Uterus (tissue), 4 donors: ENCODE measurements at places on chromosomes 6 and 20.
A peak's percentile ranks its signal among the peaks of the same experiment; 100 is the strongest.

GRCh38 chr6:123028263-123028662 lies 32.2 kb downstream of the CLVS2 start:
- peaks cover 6% of the 10 kb centered on the region for H3K4me1 ChIP-seq
- H3K36me3 ChIP-seq, result peaks cover 1% of the 10 kb centered on the region
- H3K27me3 ChIP-seq, result no peaks in the 10 kb centered on the region
- H3K27ac ChIP-seq, result no peak overlapping the region
- H3K4me3 ChIP-seq, result no peak overlapping the region

DNA sequence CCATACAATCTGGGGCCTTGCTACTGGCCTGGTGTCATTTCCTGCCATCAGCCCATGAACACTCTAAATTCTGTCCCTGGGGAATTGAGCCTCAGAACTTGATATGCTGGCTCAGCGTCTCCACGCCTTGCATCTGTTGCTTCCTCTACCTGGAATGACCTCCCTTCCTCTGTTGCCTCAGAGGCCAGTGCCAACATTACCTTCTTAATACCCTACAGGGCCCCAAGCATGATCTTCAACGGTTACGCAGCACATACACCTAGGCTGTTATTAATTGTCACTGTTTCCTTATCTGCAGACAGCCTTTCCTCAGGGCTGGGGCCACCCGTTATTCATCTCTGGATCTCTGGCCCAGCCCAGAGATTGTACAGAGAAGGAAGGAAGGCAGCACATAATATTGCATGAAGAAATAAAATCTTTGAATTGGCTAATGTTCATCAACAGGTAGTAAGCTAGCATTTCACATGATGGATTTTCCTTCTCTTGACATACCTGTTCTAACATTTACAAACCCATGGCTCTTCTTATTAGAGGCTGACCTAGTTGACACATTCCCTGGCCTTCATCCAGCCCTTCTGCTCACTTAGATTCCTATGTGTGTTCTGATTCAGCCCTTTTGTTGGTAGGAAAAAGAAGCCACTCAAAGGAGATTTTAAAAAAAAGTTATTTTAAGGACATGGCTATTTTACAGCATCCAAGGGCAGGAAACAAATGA lies 8.4 kb upstream of the RNF182 start:
- no peaks in the 10 kb centered on the region for H3K27me3 ChIP-seq
- no peak for DNase-seq
- H3K27ac ChIP-seq, result no peak overlapping the region
- no peaks in the 10 kb centered on the region for H3K4me1 ChIP-seq
- H3K36me3 ChIP-seq, result no peaks in the 10 kb centered on the region

GRCh38 chr20:17660667-17661066 lies 21.4 kb downstream of the RRBP1 start:
- no peaks in the 10 kb centered on the region for H3K27me3 ChIP-seq
- H3K4me3 ChIP-seq, result no peak overlapping the region
- peak; percentile 10 for DNase-seq
- no peaks in the 10 kb centered on the region for H3K4me1 ChIP-seq
- H3K27ac ChIP-seq, result peak overlapping the region; percentile 44

- H3K27me3 ChIP-seq, result no peaks in the 10 kb centered on the region
- no peak for DNase-seq
- no peaks in the 10 kb centered on the region for H3K36me3 ChIP-seq
- H3K4me1 ChIP-seq, result no peaks in the 10 kb centered on the region
Measured at GRCh38 chr20:58039274-58040092, 189.0 kb downstream of the ANKRD60 start.

GRCh38 chr20:53834749-53835148 lies 235.6 kb downstream of the BCAS1 start:
- H3K36me3 ChIP-seq, result no peaks in the 10 kb centered on the region
- H3K4me1 ChIP-seq, result no peaks in the 10 kb centered on the region
- H3K27me3 ChIP-seq, result no peaks in the 10 kb centered on the region
- no peak overlapping the region for H3K27ac ChIP-seq
- H3K4me3 ChIP-seq, result no peak overlapping the region

- H3K27me3 ChIP-seq, result no peaks in the 10 kb centered on the region
- H3K4me1 ChIP-seq, result no peaks in the 10 kb centered on the region
- no peak for DNase-seq
- no peak overlapping the region for H3K4me3 ChIP-seq
Measured at GRCh38 chr6:79143320-79143898, 65.4 kb upstream of the PHIP start.

- no peak overlapping the region for H3K27ac ChIP-seq
- DNase-seq, result no peak
- no peaks in the 10 kb centered on the region for H3K36me3 ChIP-seq
- H3K4me1 ChIP-seq, result no peaks in the 10 kb centered on the region
Measured at GRCh38 chr20:15986690-15987089, 586.6 kb downstream of the KIF16B start.

GRCh38 chr20:44641325-44641724 lies 10.2 kb downstream of the ADA start:
- no peak overlapping the region for H3K4me3 ChIP-seq
- H3K27ac ChIP-seq, result no peak overlapping the region
- H3K36me3 ChIP-seq, result no peaks in the 10 kb centered on the region
- H3K4me1 ChIP-seq, result no peaks in the 10 kb centered on the region
- no peak for DNase-seq
- no peaks in the 10 kb centered on the region for H3K27me3 ChIP-seq

DNA sequence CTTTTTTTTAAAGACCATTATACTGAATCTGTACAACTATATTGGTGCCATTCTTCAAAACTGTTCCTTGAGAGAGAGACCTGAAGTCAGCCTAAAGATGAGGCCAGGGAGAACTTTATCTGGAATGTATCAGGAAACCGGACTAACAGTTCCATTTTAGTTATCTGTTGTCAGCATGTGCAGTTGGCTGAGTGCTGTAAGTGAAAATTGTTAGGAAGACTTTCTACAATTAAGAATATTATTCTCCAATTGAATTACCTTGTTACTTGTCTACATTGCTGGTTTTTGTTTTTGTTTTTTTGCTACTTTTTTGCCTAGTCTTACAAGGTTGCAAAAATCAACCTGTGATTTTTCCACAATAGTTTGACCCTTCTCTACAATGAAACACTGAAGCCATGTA lies 7.5 kb downstream of the CEP57L1 start:
- no peak overlapping the region for H3K4me3 ChIP-seq
- H3K36me3 ChIP-seq, result no peaks in the 10 kb centered on the region
- no peaks in the 10 kb centered on the region for H3K27me3 ChIP-seq
- H3K27ac ChIP-seq, result no peak overlapping the region
- H3K4me1 ChIP-seq, result no peaks in the 10 kb centered on the region

DNA sequence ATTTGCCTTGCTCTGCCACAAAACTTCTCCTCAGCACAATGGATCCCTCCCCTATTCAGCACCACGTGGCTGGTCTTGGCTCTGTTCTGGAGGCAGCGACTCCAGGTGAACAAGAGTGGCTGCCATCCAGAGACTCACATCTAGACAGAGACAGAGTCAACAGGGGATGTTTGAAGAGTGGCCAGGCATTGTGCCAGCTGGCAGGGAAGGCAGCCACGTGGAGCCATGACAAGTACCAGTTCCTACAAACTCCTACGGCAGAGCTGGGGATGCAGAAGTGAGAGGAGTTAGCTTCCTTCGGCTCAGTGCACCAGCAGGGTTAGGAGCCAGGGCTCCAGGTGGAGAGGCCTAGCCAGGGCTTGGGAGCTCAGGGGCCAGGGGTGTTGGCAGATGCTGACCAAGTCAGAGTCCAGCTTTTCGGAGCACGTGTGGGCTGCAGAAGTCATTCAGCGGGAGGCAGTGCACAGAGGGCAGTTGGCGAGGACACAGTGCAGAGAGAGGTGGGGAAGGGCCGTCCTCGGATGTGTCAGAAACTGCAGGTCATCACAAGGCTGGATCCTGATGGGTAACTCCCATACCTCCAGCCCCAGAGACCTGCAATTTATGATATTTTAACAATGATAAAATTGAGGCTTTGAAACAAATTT lies 171.7 kb upstream of the PDE10A start:
- no peak overlapping the region for H3K4me3 ChIP-seq
- peak overlapping the region; percentile 1 for H3K27ac ChIP-seq
- DNase-seq, result peak; percentile 73
- no peaks in the 10 kb centered on the region for H3K27me3 ChIP-seq
